Upper lobe of left lung (tissue), 6 donors: ENCODE measurements at places on chromosomes 5 and 9. TPM values are rescaled to one million over a fixed set of nuclear protein-coding genes. Genes with fewer than 3 reads are reported as not detected.

- no peak for DNase-seq
Measured at GRCh38 chr9:128087262-128087661, 19.2 kb downstream of the SLC25A25 start.

- DNase-seq = no peak
Measured at GRCh38 chr5:122704247-122705036, 70.4 kb upstream of the SNX2 start.

GRCh38 chr5:90843443-90843842, 284.8 kb downstream of the ADGRV1 start:
- no peak for DNase-seq

DNA sequence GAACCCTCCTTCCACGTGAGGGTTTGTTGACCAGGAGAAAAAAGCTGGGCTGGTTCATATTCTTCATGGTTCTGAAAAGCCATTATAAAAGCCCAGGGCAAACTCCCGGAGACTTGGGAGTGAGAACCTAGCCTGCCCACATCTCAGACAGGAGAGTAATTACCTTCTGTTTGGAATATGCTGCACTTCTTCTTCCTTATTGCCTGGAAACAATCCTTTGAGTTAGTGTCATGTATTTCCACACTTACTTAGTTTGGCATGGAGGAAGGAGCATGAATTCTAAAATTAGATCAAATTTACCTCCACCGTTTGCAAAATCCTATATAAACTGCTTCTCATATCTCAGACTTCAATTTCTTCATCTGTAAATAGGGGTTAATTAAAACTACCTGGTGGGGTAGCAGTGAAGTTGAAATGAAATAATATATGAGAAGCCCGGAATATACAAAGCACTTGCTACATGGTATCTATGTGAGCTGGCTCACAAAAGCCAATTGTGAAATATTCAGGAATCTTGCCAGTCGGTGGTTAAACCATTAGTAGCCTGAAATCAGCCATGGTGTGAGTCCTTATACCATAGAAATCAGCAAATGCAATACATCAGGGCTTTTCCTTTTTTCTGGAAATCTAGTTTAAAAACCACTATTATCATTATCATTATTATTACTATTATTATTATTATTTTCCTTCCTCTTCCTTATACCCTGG, 140.0 kb upstream of the RAD23B start:
- DNase-seq = no peak

DNA sequence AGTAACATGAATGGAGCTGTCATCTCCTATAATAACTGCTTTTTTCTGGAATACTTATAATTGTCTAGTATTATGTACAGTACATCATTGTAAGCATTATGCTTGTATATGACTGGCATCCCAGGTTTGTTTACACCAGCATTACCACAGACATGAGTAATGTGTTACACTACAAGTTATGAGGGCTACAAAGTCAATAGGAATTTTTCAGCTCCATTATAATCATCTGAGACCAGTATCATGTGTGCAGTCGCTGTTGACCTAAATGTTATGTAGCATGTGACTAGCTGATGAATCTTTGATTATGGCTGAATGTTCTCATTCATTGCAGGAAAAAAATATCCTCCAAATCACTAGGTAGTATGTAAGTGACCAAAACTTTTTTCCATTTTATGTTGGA, 2.2 kb downstream of the ZCCHC9 start:
- no peak for DNase-seq

GRCh38 chr9:3497857-3498256, 27.9 kb downstream of the RFX3 start:
- DNase-seq = no peak

DNA sequence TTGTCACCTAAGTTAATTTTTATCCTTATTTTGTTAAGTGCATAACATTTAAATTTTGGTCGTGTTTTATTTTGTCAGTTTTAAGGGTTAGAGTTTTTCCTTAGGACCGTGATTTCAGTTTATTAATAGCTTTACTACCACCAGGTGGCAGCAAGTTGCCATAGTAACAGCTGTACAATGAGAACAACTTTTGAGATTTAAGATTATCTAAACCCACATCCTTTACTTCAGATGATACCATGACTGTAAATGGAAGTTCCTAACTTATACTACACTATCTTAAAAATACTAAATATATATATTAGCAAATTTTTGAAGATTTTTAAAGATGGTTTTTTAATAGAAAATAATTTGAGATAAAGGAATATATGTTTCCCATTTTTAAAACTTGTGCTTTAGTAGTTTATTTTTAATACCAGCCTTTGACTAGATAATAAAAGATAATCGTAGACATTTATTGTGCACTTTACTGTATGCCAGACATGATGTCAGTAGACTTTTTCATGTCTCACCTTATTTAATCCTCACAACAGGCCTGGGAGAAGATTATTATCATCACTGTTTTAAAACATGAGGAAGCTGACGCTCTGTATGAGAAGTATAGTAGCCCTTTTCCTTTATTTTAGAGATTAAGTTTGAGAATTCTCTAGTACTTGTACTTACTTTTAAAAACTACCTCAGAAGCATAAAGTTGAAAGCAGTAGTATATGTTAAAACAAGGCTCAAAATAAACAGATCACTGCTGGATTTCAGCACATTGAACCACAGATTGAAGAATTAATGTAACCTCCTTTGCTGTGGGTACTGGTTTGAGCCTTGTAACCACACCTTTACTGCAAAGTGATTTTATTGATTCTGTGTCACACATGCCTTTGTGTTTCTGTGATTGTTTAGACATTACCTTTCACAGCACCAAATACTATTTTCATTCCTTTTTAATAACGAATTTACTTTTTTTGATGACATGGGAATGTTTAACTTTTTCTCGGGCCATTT, 27.5 kb downstream of the SREK1 start:
- DNase-seq = no peak

DNA sequence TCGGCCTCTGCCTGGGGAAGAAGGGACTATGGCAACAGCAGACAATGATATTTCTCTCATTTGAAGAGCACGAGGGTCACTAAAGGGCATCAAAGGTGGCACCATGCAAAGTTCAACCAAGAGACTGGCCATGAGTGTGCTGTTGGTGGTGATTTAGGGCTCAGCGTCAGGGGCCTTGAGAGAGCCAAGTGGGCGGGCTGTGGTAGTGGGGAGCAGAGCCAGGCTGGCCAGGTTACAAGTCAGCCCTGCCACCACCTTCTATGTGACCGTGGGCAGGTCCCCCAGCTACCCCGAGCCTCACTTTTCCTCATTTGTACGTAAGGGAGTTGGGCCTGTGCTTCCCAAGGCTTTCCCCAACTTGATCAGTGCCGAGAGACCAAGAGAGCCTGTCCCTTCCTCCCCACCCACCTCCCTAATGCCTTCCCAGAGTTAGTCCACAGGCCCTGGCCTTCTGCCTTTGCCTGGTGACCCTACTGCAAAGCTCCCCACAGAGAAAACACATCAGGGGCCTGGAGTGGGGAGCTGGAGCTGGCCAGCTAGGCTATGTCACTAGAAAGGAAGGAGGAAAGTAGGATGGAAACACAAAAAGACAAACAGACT, 104.3 kb downstream of the PDE6A start:
- no peak for DNase-seq

Gene SLC36A3
- not detected for total RNA-seq

DNA sequence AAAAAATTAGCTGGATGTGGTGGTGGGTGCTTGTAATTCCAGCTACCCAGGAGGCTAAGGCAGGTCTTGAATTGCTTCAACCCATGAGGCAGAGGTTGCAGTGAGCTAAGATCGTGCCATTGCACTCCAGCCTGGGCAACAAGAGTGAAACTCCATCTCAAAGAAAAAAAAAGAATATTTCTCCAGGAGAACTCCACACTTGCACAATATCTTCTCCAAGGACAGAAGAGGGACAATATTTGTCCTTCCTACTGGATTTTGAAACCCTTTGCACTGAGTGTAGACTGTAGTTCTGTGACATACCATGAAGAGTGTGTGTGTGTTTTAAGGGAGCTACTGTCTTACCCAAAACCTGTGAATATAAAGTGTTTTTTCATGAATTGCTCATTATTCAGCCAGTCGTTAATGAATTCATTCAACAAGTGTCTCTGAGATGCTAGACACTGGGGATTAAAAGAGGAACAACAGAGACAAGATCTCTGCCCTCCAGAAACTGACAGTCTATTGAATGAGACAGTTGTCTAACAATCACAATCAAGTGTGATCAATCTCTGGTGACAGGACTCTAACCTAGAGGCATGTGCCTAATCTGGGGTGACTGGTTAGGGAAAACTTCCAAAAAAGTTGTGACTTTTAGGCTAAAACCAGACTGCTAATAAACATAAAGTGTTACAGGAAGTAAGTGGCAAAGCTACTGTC, 9.8 kb upstream of the UBE2D2 start:
- no peak for DNase-seq

DNA sequence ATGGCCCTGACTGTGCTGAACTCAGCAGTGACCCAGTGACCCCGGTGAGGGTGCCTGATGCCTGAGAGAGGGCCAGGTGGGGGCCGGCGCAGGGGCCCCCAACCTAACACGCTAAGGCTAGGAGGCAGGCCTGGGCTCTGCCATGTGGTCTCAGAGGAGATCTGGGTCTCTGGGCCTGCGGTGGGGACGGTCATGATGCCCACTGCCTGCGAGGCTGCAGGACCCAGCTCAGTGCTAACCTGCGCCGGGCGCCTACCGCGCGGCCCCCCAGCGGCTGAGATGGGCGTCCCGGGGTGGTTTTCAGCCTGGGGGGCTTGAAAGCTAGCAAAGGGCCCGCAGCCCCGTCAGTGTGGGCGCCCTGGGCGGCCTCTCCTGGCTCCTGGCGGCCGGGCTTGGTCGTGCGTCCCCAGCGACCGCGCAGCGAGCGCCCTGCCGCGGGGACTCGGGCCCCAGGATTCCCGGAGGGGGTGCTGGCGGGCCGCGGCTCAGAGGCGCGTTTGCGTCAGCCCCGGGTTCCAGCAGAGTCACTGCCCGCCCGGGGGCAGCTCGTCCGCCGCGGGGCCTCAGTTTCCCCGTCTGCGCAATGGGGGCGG, 2.5 kb downstream of the EGFL7 start:
- DNase-seq = no peak

Gene EIF4E1B
- total RNA-seq = not detected

Gene FOXD4L3
- total RNA-seq = not detected

DNA sequence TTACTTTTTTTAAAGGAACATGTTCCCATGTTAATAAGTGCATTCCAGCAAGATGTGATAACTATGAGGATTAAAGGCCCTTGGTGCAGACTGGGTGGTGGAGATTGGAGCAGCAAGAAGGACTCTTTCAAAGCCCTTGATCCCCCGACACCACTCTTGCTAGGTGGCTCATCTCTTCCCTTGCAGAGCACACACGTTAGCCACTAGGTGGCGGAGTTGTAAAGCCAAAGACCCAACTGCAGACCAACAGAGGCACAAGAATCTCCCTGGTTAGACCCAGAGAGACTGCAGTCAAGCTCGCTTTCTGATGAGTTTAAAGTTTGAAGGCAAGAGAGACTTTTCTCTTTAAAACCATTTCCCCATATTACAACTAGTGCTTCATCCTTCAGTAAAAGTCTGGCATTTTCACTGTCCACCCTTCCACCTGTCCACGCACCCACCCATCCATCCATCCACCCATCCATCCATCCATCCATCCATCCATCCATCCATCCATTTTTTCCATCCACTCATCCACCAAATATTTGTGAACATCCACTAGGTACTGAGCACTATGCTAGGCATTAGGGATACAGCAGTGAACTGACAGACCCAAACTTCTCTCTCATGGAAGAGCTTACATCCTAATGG, 226.9 kb downstream of the MSX2 start:
- no peak for DNase-seq

DNA sequence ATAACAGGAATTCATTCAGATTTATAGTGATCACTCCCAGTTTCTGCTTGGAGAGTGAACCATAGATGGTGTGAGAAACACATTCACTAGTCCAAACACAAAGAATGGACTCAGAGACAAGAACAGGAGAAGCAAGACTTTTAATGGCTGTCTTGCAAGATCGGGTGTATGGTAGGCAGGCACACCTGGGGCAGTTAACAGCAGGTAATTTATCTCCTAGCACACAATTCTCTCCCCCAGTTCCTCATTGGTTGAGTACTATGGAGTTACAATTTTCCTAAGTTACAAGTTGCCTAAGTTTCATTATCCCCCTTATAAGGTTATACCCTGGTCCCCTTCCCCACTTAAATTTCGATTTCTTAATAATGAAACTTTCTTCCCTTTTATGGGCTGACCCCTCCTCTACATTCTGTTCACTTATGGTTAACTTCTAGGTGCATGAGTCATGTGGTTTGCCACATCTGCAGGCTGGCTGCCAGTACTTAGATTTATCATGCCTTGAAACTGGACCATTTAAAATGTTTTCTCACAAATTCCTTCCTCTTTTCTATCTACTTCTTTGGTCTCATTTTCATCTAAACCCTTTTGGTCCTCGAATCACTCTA, 623.3 kb downstream of the HINT1 start:
- DNase-seq = no peak

Gene S1PR3
- total RNA-seq = 13.6 TPM

DNA sequence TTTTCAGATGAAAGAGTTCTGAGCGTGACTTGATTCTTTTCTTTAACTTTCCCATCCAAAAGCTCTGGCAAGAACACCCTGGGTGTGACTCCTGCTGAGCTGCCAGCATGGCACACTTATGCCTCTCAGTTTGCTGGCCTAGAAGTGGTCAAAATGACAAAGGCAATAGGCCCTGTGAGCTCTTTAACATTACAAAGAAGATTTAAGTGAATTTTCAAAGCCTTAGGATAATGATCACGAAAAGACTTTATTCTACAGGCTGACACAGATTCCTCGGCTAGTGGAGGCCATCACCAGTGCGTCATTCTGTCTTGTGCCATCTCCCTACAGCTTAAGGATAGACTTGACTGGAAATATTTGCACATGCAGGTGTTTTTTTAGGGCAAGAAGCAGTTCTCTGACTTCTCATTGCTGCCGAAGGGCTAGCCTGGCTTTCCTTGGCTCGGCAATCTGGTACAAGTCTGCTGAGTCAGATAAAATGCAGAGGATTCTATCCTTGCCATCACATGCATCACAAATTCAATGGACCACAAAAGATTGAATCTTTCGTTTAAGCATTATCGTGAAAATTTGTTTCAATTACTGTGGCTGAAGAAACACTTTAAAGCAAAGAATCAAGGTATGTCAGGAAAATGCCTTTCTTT, 311.5 kb downstream of the COX7C start:
- DNase-seq = no peak

Gene CLIC3
- 79.9 TPM for total RNA-seq

DNA sequence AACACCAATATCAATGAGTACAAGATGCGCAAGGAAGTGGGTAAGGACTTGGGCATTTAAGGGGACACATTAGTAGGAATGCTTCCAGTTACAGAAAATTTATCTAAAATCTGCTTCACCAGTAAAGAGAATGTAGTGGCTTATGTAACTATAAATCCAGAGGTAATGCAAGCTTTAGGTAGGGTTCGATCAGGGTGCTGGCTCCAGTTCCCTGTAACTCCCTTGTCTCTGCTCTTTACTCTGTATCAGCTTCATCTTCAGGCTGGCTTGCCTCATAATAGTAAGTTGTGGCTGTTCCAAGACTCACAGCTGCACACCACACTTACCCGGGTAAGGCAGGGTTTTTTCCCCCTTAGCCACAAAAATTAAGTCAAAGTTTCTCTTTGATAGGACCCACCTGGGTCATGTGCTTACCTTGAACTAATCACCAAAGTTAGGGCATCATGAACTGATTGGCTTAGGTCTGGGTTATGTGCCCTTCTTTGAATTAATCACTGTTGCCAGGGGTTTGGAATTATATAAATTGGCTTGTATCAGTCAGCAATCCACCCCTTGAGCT, 35.5 kb downstream of the ARHGEF37 start:
- no peak for DNase-seq
